ENCODE measurements at places on chromosomes 1 and 21. TPM values are rescaled to one million over a fixed set of nuclear protein-coding genes. Genes with fewer than 3 reads are reported as not detected.

- no peak for DNase-seq
Measured at GRCh38 chr1:233032916-233033315, 82.5 kb downstream of the NTPCR start.

VAMP3 gene
- polyA plus RNA-seq: 107 TPM

TRPM2 gene
- 0.57 TPM for polyA plus RNA-seq

- peak; percentile 44 for DNase-seq
Measured at GRCh38 chr1:215526147-215526845, 40.8 kb upstream of the KCTD3 start.

GRCh38 chr1:209430107-209430506, 153.4 kb upstream of the CAMK1G start:
- DNase-seq: no peak

DNA sequence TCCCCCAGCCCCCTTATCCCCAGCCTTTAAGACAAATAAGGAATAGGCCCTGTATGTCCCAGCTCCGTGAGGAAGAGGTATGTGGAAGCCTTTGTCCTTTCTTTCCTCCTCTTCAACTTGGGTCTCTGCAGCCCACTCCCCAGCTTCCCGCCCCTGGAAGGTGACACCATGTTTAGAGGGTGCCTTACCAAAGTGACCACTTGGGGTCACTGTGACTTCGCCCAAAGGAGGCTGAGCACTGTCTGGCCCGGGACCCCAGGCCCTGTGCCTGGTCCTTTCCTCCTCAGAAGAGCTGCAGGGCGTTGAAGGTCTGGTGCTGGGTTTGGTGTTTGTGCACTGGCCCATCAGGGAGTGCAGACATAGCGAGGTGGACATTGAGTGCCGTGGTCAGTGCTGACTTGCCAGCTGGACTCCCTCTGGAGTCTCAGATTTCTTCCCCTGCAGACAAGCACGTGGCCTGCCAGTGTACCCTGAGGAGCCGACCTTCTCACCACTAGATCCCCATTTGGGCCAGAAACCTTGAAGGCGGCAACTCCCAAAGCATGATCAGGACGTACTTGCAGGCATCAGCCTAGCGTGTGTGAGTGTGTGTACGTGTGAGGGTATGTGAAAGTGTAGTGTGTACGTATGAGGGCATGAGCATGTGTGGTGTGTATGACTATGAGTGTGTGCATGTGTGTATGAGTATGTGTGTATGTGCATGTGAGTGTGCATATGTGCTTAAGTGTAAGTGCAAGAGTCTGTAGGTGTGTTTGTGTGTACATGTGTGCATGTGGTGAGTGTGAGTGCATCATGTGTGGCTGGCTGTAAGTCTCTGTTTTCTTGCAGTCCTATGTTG, 181.4 kb upstream of the KIAA0040 start:
- DNase-seq: peak; percentile 35

DNA sequence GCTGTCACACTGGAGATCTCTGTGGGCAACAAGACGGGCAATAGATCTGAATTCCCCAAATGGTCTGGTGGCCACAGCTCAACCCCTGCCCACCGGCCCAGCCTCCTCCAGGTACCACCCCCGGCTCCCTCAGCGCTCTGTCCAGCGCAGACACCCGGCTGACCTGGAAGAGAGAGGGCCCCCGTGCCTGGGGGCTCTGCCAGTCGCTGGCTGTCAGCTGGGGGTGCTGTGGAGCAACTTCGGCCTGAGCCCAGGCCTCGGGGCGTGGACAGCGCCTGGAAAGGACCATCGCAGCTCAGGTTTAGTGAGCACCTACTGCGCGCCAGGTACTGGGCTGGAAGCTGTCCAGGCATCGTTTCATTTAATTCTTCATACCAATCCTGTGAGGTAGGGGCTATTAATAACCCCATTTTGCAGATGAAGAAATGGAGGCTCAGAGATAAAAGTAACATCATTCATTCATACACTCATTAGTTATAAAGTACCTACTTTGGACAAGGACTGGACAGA, 51.0 kb downstream of the AHDC1 start:
- DNase-seq: no peak

- no peak for DNase-seq
Measured at GRCh38 chr1:44060830-44061267, 29.6 kb upstream of the SLC6A9 start.

DNA sequence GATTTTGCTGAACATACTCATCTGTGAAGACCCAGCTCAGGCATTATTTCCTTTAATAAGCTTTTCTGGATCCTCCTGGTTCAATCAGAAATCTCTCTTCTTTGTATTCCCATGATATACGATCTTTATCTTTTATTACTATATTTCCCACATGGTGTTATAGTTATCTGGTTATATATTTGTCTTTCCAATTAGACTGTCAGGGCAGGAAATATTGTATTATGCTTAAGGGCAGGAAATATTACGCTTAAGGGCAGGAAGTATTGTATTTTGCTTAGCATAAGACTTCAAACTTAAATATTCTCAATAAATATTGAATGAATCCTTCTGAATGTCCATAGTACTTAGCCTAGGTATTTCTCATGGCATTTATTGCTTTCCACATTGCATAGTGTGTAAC, 122.2 kb downstream of the COQ8A start:
- no peak for DNase-seq

DNA sequence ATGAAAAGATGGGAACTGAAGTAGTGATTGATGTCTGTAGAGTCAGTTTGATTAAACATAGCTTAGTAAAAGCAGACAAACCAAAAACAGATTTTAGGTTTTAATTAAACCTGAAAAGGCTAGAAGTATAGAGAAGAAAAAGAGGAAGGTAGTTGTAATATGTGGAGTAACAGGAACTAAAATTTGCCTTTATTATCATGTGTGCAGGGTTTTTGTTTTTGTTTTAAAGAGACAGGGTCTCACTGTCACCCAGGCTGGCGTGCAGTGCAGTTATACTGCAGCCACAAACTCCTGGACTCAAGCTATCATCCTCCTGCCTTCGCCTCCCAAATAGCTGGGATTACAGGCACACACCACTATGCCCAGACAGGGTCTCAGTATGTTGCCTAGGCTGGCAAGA, 6.0 kb downstream of the TOR1AIP1 start:
- DNase-seq: no peak

- no peak for DNase-seq
Measured at GRCh38 chr1:35748326-35748725, 21.5 kb downstream of the CLSPN start.

GRCh38 chr1:89809556-89809955, 11.3 kb upstream of the LRRC8D start:
- no peak for DNase-seq

GRCh38 chr1:206664740-206665139, 20.0 kb upstream of the MAPKAPK2 start:
- DNase-seq: no peak

GRCh38 chr1:222441066-222441465, 106.8 kb downstream of the HHIPL2 start:
- DNase-seq: peak; percentile 30

DNA sequence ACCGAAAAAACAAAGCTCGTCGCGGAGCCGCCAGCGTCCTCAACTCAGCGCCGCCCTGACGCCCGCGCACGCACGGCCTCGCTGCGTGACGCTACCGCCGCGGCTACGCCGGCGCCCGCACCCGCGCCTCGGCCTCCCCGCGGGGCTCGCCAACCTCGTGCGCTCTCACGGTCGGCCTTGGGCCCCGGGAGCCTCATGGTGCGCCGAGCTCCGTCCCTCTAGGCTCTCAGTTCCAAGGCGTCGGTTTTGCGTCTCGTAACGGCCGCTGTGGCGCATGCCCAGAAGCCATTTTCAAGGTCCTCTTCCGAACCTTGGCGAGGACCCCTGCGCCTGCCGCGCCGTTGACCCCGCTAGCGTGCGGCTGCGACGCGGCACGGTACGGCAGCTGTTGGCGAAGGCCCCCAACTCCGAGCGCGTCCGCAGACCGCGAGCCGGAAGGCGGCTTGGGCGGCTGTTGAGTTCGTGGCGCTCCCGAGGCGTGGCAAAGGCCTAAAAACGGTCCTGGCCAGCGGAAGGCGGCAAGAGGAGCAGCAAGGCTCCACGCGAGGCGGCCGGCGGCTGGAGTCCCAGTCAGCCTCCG, at the start of gene HENMT1:
Gene HENMT1 (minus strand): TSS at position 64 of the 580 bp plus-strand sequence. CDS start 1,209 bp downstream, outside the sequence.
- peak; percentile 72 for DNase-seq

DNA sequence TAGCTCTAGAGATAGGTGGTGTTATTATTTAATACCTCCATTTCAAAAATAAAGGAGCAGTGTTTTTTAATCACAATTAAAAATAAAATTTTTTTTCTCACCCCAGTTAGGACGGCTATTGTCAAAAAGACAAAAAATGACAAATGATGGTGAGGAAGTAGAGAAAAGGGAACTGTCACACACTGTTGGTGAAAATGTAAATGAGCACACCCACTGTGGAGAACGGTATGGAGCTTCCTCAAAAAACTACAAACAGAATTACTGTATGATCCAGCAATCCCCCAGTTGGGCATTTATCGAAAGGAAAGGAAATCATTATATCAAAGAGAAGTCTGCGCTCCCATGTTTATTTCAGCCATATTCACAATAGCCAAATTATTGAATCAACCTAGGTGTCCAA, 148.7 kb upstream of the NR5A2 start:
- DNase-seq: no peak

- no peak for DNase-seq
Measured at GRCh38 chr1:224523676-224524075, 89.1 kb upstream of the WDR26 start.

DNA sequence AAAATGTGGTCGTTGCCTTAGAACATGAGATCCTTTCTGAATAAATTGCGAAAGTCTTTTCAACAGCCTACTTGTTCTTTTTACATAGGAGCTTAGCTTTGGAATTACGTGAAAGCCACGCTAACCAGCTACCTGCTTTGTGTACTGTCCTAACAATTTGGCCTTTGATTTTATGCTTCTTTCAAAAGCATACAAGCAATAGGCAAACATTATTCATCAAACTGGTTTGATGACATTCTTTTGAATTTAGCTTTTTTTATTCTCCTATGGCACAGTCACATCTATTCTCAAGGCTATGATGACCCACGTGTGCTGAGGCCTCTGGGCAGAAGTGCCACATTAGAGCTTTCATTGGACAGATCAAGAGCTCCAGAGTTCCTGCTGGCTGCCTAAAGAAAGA, 178.0 kb upstream of the DPT start:
- DNase-seq: no peak

GRCh38 chr1:233166896-233167295, 128.6 kb downstream of the PCNX2 start:
- DNase-seq: no peak

GJB3 gene
- 0.23 TPM for polyA plus RNA-seq

- DNase-seq: no peak
Measured at GRCh38 chr21:41927727-41928409, 25.9 kb downstream of the C2CD2 start.

- no peak for DNase-seq
Measured at GRCh38 chr1:246544001-246544400, 22.1 kb downstream of the TFB2M start.

GRCh38 chr21:44458971-44459711, 3.8 kb downstream of the LRRC3 start:
- no peak for DNase-seq

DNA sequence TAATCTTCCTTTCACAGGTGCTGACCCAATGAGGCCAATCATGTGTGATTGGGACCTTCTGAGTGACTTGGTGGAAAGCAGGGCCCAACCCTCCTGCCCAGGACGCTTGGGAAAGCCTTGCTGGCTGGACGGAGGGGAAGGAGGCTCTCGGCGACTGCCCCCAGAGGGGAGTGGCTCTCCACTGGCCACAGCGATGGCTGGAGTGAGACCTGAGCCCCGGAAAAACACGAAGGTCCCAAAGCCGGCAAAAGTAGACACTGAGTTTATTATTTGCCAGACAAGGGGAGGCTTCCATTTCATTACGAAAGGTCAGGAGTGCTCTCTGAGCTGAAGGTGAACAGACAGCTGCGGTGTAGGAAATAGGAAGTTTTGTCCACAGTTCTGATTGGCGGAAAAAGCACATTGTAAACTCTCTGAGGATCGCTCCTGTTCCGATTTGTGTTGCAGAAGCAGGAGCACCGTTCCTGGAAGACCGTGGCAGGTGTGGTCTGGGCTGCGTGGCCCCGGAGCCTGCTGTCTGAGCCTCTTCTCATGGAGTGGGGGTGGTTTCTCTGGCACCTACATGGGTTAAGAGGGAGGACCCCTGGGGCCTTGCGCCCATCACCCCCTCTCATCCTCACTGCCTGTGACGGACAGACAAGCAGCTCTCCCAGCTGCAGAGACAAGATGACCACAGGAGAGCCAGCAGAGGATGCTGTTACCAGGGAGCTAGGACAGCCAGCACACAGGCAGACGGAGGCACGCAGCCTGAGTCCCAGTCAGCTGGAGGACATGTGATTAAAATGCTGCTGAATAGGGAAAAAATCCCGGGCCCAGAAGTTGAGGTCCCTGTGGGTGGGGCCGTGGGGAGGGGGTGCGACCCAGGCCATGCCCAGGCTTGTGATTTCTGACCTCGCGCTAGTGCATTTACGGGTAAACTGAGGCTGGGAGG, 41.5 kb downstream of the KRTAP10-1 start:
- DNase-seq: no peak

GRCh38 chr1:217525773-217526490, 105.0 kb downstream of the GPATCH2 start:
- no peak for DNase-seq

SMYD3 gene
- polyA plus RNA-seq: 25.2 TPM

EPHA8 gene
- polyA plus RNA-seq: 1.3 TPM

- no peak for DNase-seq
Measured at GRCh38 chr1:3921765-3922164, 21.7 kb upstream of the C1orf174 start.

- DNase-seq: no peak
Measured at GRCh38 chr1:101128846-101129245, 103.3 kb upstream of the DPH5 start.

GRCh38 chr21:44521928-44522752, 17.9 kb downstream of the KRTAP10-1 start:
- no peak for DNase-seq

GRCh38 chr1:243253926-243254232, 1.2 kb downstream of the CEP170 start:
- DNase-seq: no peak

FALEC gene
- 0.83 TPM for polyA plus RNA-seq

DNA sequence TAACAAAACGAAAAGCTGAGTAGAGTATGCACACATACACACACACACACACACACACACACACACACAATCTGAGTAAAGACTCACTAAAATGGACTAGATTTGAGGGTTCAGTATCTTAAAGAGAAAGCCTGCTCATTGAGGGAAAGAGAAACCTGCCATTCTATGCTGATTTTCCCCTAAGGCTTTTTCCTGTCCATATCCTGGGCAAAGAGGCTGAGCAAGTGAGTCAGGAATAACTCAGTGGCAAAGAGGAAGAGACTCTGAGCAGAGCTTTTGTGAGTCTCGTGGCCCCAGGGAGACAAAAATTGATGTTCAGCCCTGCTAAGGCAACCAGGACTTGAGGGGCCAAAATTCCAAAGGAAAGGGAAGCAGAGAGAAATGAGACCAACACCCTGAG, 37.3 kb upstream of the RUNX1 start:
- no peak for DNase-seq

CNIH3 gene
- 10.5 TPM for polyA plus RNA-seq

AUNIP gene
- 3.4 TPM for polyA plus RNA-seq

GRCh38 chr1:83418558-83418957, 580.4 kb downstream of the TTLL7 start:
- DNase-seq: no peak

PARS2 gene
- polyA plus RNA-seq: 9.4 TPM

CDC42SE1 gene
- 88.6 TPM for polyA plus RNA-seq

RGS8 gene
- 0.12 TPM for polyA plus RNA-seq

PPT1 gene
- polyA plus RNA-seq: 110 TPM
